Activated naive CD4-positive, alpha-beta T cell treated with anti-CD3 and anti-CD28 coated beads, Interleukin-2, amount 50 U/mL, for 72 hours (primary cell): ENCODE measurements at places on chromosomes 2 and 18. TPM values are rescaled to one million over a fixed set of nuclear protein-coding genes. Genes with fewer than 3 reads are reported as not detected.

RBKS gene
- 12.1 TPM for total RNA-seq

GIGYF2 gene
- 63.4 TPM for total RNA-seq

SERPINB11 gene
- not detected for total RNA-seq

KCNS3 gene
- not detected for total RNA-seq

TRIB2 gene
- 7.7 TPM for total RNA-seq

XIRP2 gene
- total RNA-seq: not detected

LAMA1 gene
- total RNA-seq: not detected

SEPTIN10 gene
- total RNA-seq: 3.5 TPM

UNC80 gene
- not detected for total RNA-seq
